Activated gamma-delta T cell treated with anti-CD3 and anti-CD28 coated beads, Interleukin-2, amount 50 U/mL, for 16 hours (primary cell): ENCODE measurements at places on chromosomes 12 and 14.

GRCh38 chr12:116524311-116524710 lies 34.9 kb upstream of the MAP1LC3B2 start:
- no peak for DNase-seq

GRCh38 chr12:69056743-69057515 lies 124.0 kb upstream of the CPM start:
- DNase-seq: no peak

- DNase-seq: no peak
Measured at GRCh38 chr12:104471336-104471735, 14.6 kb downstream of the CHST11 start.

DNA sequence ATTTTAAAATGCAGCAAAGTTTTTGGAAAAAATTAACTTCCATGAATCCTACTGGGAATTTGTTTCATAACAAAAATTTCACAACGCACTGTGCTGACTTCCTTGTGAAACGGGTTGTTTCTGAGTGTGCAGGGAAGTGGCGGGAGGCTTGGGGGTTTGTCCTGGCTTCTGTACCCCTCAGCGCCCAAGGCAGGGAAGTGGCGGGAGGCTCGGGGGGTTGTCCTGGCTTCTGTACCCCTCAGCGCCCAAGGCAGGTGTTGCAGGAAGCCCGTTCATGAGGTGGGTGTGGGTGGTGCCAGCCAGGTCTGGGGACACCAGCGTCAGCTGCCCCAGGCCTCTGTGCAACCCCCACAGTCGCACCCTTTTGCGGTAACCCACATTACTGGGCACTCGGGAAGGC lies 25.1 kb downstream of the ADGRD1 start:
- DNase-seq: no peak

GRCh38 chr12:90897986-90898385 lies 57.0 kb downstream of the CCER1 start:
- DNase-seq: no peak

GRCh38 chr12:29781705-29782266 lies 2.0 kb downstream of the TMTC1 start:
- no peak for DNase-seq

DNA sequence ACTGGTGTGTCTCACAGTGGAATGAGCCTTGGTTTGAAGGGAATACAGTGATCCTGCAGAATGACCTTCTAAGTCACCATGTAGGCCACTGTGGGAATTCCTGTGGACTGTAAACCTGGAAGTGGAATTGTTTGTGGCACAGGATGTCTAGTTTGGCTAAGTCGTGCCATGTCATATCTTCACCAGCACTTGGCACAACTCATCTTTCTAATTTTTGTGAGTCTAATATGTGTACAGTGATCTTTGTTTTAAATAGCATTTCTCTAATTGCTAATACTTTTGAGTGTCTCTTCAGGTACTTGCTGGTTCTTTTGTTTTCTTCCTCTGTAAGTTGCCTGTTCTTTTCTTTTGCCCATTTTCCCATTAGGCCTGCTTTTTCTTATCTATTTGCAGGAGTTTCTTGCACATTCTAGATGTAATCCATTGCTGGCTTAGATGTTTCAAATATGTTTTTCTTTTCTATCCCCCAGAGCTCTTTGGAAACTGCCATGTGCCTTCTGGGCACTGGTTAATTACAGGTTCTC lies 112.7 kb downstream of the VRK1 start:
- DNase-seq: no peak

- no peak for DNase-seq
Measured at GRCh38 chr14:37729218-37729617, 133.8 kb downstream of the TTC6 start.
